ENCODE measurements at places on chromosomes 5 and 9.
A peak's percentile ranks its signal among the peaks of the same experiment; 100 is the strongest.

DNA sequence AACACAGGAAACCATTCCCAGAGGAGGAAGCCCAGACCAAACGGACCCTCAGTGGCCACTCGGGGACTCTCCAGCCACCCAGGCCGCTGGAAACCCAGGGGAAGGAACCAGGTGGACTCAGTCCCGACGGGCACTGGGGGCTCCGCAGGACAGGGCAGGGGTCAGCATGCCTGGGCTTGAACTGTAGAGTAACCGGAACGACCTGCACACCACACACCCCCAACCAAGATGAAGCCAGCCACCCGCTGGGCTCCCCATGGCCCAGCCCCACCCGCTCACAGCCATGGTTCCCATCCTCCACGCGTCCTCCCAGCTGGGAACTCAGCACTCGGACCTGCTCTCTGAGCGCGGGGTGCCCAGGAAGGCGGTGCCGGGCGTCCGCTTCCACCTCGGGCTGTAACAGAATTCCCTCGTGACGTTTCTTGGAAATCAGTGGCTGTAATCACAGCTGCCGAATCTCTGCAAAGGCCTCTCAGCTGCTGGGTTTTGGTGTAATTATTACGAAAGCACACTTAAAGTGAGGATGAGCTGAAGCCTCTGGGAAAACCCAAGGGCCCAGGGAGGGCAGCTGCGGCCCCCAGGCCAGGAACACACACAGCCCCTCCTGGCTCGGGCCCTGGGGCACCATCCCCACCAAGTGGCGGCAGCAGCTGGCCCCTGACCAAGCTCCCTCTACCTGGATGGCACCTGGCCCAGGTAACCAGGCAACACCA is 13.8 kb downstream of the NACC2 start:
- no peak for DNase-seq

GRCh38 chr9:124776954-124777648 is at the start of gene OLFML2A:
TSS of gene OLFML2A (plus strand) at chr9:124777133. CDS start at chr9:124777271, 138 bp downstream.
- no peak for DNase-seq

- peak; percentile 40 for DNase-seq
These were observed 906 bp downstream of the SLC25A51 start for GRCh38 chr9:37902796-37903646.

DNA sequence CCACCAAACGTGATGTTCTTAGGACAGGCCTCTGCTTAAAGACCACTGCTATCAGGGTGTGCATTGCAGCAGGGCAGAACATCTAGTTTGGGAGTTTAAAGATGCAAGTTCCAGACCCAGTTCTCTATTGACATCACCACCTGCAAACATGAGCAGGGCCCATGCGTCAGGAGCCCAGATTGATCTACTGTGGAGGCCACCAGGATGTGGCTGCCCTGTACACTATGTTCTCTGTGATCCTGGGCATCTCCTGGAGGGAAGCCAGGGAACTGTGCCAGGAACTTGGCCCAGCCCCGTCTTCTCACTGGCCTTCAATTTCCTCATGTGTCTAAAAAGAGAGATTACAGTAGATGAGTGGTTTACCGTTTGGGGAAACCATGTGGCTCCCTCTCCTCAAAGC is 87.1 kb downstream of the PDE6A start:
- no peak for DNase-seq

- no peak for DNase-seq
These were observed 1.5 kb upstream of the DEPDC1B start for GRCh38 chr5:60701321-60701968.
